ENCODE measurements at places on chromosomes 16 and 17. TPM values are rescaled to one million over a fixed set of nuclear protein-coding genes. Genes with fewer than 3 reads are reported as not detected.

SOST gene
- total RNA-seq: not detected

PDE6G gene
- 1.4 TPM for total RNA-seq

IL17C gene
- total RNA-seq: not detected

KRT20 gene
- not detected for total RNA-seq

ZNF385C gene
- 0.23 TPM for total RNA-seq

DNASE1L2 gene
- 0.51 TPM for total RNA-seq

FBXW10 gene
- 0.11 TPM for total RNA-seq

NAGS gene
- 1.5 TPM for total RNA-seq

HSF4 gene
- total RNA-seq: 15.7 TPM

EVI2A gene
- 16.9 TPM for total RNA-seq

ZNF213 gene
- 8.3 TPM for total RNA-seq

MT1G gene
- total RNA-seq: 14.7 TPM

GPR179 gene
- 0.05 TPM for total RNA-seq

CLEC18A gene
- 0.32 TPM for total RNA-seq

CACNA1H gene
- 0.98 TPM for total RNA-seq

HOXB1 gene
- not detected for total RNA-seq

FSCN2 gene
- total RNA-seq: 0.58 TPM

SLC5A10 gene
- not detected for total RNA-seq

KRTAP3-1 gene
- total RNA-seq: not detected

BIRC5 gene
- 100 TPM for total RNA-seq

KREMEN2 gene
- total RNA-seq: not detected

GAS2L2 gene
- total RNA-seq: 0.07 TPM

MEOX1 gene
- total RNA-seq: 0.34 TPM

All from activated CD4-positive, alpha-beta T cell treated with anti-CD3 and anti-CD28 coated beads for 36 hours (primary cell).